ENCODE measurements at places on chromosomes 16 and 17.

GRCh38 chr17:82964851-82965341 lies 114.5 kb upstream of the METRNL start:
- no peaks in the 10 kb centered on the region for H3K36me3 ChIP-seq
- no peak for DNase-seq
- no peaks in the 10 kb centered on the region for H3K27me3 ChIP-seq
- H3K4me3 ChIP-seq = no peak overlapping the region

DNA sequence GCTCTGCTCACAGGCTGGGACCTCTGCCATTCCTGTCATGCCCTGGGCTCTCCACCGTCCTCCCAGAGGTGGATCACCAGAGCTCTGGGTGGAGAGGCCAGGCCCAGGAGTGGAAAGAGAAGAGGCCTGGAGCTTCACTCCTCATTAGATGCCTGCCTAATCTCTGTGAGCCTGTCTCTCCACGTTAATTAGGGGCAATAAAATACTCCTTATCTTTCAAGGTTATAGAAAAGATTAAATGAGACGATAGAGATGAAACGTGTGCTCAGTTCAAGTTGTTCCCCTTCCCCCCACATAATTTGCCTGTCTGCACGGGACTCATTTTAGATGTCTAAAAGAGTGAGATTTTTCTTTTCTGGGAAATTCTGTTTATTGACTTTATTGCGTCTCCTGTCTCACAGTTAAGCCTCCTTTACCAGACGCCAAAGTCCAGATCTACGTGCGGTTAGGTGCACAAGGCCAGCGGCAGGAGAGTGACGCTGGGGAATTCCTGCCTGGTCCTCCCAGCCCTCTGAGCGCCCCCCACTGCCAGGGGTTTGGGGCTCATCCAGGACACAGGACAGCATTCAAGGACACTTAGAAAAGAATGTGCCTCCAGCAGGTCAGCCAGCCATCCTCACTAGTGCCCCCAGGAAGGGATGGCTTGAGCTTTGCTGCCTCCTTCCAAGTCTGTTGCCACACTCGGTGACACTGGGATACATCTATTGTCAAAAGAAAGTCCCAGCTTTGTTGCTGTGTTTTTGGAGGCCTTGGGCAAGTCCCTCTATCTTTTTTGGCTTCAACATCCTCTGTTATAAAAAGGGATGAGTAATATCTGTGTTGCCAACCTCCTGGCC lies 42.3 kb downstream of the TBX4 start:
- H3K4me3 ChIP-seq = no peak overlapping the region
- H3K27ac ChIP-seq = no peak overlapping the region

DNA sequence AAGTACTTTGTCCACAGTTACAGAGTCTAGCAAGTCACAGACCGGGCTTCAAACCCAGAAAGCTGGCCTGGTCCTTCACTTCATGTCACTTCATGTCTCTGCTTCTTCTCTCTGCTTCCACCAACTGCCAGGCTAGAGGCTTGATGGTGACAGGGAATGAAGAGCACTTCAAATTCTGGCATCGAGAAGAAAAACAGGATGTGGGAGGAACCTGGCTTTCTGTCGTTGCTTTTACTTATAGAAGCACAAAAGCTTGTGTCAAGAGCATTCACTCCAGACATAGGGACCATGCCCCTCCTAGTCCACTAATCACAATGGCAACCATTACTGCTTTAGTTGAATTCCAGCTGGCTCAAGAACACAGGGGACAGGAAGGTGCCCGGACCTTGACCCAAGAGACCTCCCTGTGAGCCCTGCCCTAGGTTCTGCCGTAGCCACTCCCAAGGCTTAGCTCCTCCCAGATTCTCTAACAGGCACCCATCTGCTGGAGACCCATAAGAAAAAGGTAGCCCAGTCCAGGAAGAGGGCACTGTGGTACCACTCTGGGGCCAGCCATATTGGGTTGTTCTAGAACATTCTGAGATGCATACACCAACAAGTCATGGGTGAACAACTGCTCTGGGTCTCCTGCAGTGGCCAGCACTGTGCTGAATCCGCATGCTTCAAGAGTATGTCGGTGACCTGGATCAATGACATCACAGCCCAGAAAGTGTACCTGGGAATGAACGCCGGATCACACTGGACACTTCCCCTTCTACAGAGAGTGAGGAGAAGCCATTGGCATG lies 181.8 kb downstream of the C16orf95 start:
- H3K4me1 ChIP-seq = no peaks in the 10 kb centered on the region
- no peak overlapping the region for H3K27ac ChIP-seq
- no peaks in the 10 kb centered on the region for H3K36me3 ChIP-seq

- no peak for DNase-seq
- no peaks in the 10 kb centered on the region for H3K27me3 ChIP-seq
- no peaks in the 10 kb centered on the region for H3K4me1 ChIP-seq
- H3K36me3 ChIP-seq = peaks cover 16% of the 10 kb centered on the region
- H3K4me3 ChIP-seq = no peak overlapping the region
- H3K27ac ChIP-seq = no peak overlapping the region
Measured at GRCh38 chr17:48374650-48375230, 55.3 kb downstream of the SKAP1 start.

- no peak overlapping the region for H3K27ac ChIP-seq
- H3K4me1 ChIP-seq = no peaks in the 10 kb centered on the region
- DNase-seq = no peak
- no peaks in the 10 kb centered on the region for H3K27me3 ChIP-seq
- H3K36me3 ChIP-seq = no peaks in the 10 kb centered on the region
Measured at GRCh38 chr17:72353502-72353901, 232.7 kb downstream of the SOX9 start.
